Urinary bladder (tissue), 4 donors: ENCODE measurements at places on chromosomes 3 and 15. TPM values are rescaled to one million over a fixed set of nuclear protein-coding genes. Genes with fewer than 3 reads are reported as not detected.

The HTR3E gene
- not detected for total RNA-seq

The ATP10A gene
- 7.8 TPM for total RNA-seq

The SPESP1 gene
- 1.2 TPM for total RNA-seq

The RASL12 gene
- 54.6 TPM for total RNA-seq

The BNIP2 gene
- 115 TPM for total RNA-seq

The TMEM207 gene
- not detected for total RNA-seq

The HAPLN3 gene
- total RNA-seq = 6.6 TPM

The RTP1 gene
- total RNA-seq = not detected

The IL5RA gene
- total RNA-seq = 0.69 TPM

The FBXL22 gene
- total RNA-seq = 26.2 TPM
